Left ventricle myocardium superior (tissue), 1 donor: ENCODE measurements at places on chromosomes 12 and 14.
A peak's percentile ranks its signal among the peaks of the same experiment; 100 is the strongest.

- no peak for DNase-seq
Observed at GRCh38 chr12:54612225-54612750, 22.4 kb downstream of the LACRT start.

DNA sequence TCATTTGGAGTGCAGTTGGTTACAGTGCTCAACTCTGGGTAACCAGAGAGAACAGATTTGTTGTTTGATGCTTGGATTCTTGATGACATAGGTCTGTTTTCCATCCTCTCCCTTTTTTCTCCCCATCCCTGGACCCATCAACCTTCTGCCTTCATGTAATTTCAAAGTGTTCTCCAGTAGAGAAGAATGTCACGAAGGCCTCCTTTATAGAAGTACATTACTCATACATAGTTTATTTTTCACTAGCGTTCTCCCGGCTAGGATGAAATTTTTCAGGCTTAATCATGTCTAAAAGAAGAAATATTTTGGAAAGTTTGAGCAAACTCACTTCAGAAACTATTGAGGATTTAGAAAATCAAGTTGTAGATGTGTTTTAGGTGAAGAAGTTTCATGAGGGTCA, 20.9 kb upstream of the APPL2 start:
- DNase-seq, result no peak

- no peak for DNase-seq
Observed at GRCh38 chr12:41552588-41552987, 364.5 kb downstream of the PDZRN4 start.

GRCh38 chr12:33771889-33772288, 250.4 kb upstream of the ALG10 start:
- no peak for DNase-seq

DNA sequence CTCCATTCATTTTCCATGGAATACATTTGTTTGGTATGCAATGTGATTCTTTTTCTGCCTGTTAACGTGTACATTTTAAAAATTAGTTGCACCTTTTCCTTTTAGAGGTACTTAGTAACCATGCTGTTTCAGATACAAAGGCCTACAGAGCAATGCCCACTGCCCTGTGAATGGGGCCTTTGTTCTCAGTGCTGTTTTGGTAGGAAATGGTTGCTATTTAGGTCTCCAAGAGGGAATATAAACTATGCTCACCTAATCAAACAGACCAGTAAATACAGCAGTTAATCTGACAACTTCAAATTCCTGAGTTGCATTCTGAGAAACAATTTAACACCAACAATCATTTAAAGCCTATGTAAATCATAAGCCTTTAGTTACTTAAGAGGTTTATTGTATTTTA, 188.7 kb downstream of the BCAT1 start:
- no peak for DNase-seq

- DNase-seq, result no peak
Observed at GRCh38 chr14:22418631-22419030, 170.4 kb downstream of the DAD1 start.

- DNase-seq, result no peak
Observed at GRCh38 chr12:108495054-108495453, 20.0 kb upstream of the FICD start.

DNA sequence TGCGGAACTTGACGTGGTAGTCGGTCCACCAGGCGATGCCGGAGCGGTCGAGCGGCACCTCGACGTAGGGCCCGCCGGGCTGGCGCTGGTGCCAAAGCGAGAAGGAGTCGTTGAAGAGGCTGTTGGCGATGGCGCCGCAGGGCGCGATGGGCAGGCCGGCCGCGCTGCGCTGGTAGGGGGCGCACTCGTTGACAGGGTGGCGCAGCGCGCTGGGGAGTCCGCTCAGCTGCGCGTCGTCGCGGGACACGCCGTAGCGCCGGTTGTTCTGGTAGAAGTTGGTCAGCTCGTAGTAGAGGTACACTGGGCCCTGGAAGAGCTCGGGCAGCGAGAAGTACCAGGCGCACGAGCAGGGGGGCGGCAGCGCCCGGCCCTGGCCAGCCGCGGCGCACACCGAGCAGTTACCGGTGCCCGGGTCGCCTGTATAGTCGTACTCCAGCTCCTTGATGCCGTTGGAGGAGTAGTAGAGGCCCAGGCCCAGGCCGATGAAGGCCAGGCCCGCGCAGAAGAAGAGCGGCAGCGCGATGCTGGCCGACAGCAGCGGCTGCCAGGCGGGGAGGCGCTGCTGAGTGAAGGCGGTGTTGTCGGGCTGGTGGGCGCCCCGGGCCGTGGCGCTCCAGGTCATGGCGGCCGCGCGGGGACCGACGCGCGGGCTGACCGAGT, 482 bp downstream of the TMEM30B start:
- peak; percentile 78 for DNase-seq

GRCh38 chr12:12927211-12928079, 24.5 kb downstream of the GPRC5D start:
- peak; percentile 83 for DNase-seq

DNA sequence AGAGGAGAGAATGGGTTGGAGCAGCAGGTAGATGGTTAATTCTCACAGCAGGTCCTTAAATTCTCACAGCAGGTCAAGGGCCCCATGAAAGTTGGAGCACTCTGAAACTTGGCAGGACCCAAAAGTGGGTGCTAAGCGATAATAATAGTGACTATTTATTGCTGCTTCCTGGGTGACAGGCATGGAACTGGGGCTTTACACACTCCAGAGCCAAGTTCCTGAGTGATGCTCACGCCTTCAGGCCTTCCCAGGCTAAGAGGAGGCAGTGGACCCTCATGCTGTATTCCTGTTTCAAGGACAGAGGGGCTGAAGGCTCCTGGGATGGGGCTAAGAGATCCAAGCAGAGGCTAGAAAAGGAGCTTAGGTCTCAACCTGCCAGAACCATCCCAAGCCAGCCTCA, 180.9 kb upstream of the VASH1 start:
- DNase-seq, result no peak

DNA sequence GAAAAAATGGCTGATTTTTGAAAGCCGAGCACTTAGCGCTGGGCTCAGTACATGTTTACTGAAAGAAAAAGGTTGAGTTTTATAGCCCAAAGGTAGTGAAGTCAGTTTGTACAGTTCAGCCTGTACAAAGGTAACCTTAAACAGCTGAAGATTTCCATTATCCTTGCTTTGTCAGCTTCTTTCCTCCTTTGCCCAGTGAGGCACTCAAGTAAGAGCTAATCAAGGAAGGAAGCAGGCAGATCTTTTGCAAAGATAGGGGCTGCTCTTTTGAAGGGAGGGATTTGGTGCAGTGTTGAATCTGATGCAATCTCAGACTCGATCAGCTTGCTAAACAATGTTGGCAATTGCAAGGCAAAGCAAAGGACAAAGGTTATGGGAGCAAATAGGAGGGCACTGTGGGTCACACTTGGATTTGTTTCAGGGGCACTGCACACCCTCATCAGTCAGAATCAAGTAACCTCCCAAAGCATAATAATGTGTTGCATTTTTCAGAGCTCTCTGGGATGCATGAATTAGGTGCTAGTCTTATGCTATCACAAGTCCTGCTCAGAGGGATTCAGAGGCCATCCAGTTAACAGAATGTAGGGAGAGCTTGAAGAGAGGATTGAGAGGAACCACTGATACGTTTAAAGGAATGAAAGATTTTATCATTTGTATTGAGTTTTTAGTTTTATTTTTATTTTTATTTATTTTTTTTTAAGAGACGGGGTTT, 44.4 kb downstream of the ANO6 start:
- no peak for DNase-seq

DNA sequence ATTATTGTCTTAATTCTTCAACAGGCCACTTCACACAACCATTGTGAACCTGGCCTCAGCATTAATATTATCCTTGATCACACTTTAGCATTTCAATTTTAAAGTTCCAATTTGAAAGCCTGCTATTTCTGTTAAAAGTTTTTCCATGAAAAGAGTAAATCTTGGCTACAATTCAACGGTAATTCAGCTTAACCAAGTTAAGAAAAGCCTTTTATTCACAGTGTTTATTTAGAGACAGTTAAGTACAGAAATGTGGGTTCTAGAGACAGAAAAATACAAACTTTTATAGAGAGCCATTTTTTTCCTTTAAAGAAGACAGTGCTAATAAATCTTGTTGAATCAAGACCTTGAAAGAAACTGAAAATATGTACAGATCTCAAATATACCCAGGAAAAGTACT, 103.9 kb downstream of the NPAS3 start:
- DNase-seq, result no peak

- no peak for DNase-seq
Observed at GRCh38 chr14:105738638-105739037, 212.3 kb downstream of the TMEM121 start.

- DNase-seq, result no peak
Observed at GRCh38 chr12:89227774-89228173, 124.5 kb downstream of the DUSP6 start.

DNA sequence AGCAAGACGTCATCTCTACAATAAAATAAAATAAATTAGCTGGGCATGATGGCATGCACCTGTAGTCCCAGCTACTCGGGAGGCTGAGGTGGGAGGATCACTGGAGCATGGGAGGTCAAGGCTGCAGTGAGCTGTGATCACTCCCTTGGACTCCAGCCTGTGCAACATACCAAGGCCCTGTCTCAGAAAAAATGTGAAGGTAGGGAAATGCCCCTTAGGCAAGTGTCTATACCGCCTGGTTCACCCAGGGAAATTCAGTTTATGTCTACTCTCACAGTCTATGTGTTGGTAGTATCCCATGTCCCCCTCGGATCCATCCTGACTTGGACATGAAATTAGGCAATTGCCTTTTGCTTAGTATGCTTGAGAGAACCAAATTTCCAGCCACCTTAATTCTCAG, 88.4 kb upstream of the TMEM132C start:
- DNase-seq, result no peak

DNA sequence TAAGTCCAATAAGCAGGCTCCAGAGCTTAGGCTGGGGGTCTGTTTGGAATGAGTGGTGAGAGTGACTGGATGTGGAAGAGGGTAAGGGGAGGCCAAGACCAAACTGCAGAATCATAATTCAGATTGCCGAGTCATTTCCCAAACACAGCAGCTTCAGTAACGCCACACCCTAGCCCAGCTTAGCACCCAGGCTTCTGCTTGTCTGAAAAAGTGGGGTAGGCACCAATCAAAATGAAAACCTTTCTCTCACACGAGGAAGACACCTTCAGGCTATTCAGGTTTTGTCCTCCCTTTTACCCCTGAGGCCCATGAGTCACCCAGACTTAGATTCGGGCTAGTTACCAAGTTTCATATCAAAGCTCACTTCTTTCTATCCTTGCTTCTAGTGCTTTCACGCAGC, 306.1 kb downstream of the DAD1 start:
- DNase-seq, result no peak

- DNase-seq, result peak; percentile 96
Observed at GRCh38 chr14:90827919-90828610, 11.8 kb upstream of the TTC7B start.

GRCh38 chr12:1661553-1662335, 29.1 kb upstream of the ADIPOR2 start:
- peak; percentile 94 for DNase-seq

- DNase-seq, result no peak
Observed at GRCh38 chr14:97543816-97544215, 746.6 kb downstream of the VRK1 start.

- no peak for DNase-seq
Observed at GRCh38 chr14:57686304-57686703, 179.6 kb downstream of the SLC35F4 start.

GRCh38 chr12:52082988-52083637, 3.6 kb downstream of the SMIM41 start:
- peak; percentile 75 for DNase-seq

DNA sequence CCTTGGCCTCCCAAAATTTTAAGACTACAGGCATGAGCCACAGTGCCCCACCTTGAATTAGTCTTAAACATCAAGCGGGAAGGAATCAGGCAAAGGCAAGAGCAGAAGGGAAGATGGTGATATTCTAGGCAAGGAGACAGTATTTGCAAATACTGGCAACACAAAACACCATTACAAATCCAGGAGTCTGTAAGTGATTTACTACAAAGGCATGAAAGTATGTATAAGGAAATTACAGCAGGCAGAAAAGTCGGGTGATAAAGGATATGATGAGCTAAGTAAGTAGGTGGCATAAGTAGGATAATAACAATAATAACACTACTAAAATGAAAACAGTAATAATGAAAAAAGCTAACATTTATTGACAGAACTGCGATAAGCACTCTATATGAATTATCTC, 28.5 kb downstream of the FMNL3 start:
- DNase-seq, result no peak

DNA sequence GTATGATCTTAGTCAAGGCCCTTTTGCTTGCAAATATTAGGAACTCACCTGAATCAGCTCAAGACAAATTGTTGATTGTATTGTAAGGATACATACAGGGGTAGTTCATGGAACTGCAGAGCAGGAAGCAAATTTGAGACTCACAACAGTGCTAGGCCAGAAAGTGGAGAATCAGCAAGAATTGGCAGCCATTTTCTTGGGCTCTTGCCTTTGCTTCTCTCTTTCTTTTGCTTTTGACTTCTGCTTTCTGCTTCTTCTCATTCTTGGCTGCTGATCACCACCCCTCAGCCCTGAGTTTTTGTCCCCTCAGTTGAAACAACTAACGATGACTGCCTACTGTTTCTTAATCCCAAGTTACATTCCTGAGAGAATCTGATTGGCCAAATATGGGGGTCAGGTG, 34.8 kb downstream of the KCNK13 start:
- DNase-seq, result no peak

DNA sequence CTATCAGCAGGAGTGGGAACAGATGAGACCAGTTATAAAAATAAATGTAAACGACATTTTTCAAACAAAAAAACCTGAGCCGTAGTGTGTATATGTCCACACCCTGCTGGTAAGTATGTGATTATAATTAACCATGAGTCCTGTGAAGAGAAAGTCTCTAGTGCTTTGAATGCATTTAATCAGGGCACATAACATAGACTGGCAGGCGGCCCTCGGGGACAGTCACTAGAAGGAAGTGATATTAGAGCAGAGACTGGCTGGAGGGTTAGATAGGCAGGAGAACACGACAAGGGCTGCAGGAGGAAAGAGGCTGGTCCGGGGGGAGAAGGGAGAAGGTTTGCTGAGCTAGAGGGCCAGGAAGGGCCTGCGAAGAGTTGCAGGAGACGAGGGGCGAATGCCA, 23.8 kb upstream of the ELK3 start:
- DNase-seq, result peak; percentile 39

GRCh38 chr12:38823314-38823713, 82.1 kb downstream of the CPNE8 start:
- no peak for DNase-seq

GRCh38 chr14:61379639-61380184, 58.3 kb downstream of the PRKCH start:
- no peak for DNase-seq

GRCh38 chr14:74500417-74501134, 7.0 kb downstream of the ISCA2 start:
- DNase-seq, result no peak

DNA sequence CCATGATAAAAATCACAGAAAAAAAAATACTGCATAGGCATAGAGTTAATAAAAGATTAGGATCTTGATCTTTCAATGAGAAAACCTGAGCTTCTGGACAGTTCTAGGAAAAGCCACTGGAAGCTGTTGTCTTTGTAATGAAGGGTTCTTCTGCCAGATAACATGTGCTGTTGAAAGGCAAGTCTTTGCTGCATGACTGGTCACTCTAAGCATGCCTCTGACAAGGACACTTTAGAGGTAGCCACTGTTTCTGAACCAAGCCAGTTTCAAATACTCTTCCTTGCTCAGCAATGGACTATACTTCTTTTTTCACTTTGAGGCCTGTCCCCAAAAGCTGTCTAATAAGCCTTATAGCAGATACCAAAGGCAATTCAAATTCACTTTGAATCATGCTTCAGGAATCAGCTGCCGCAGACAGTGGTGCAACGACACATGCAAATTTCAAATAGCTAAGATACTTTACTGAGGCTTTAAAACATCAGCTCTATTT, 70.2 kb downstream of the BTG1 start:
- DNase-seq, result no peak

GRCh38 chr12:67362526-67362925, 93.4 kb downstream of the CAND1 start:
- no peak for DNase-seq

GRCh38 chr12:131438881-131439280, 272.0 kb upstream of the SFSWAP start:
- DNase-seq, result no peak
